ENCODE measurements at places on chromosomes 12 and 14.
A peak's percentile ranks its signal among the peaks of the same experiment; 100 is the strongest.

DNA sequence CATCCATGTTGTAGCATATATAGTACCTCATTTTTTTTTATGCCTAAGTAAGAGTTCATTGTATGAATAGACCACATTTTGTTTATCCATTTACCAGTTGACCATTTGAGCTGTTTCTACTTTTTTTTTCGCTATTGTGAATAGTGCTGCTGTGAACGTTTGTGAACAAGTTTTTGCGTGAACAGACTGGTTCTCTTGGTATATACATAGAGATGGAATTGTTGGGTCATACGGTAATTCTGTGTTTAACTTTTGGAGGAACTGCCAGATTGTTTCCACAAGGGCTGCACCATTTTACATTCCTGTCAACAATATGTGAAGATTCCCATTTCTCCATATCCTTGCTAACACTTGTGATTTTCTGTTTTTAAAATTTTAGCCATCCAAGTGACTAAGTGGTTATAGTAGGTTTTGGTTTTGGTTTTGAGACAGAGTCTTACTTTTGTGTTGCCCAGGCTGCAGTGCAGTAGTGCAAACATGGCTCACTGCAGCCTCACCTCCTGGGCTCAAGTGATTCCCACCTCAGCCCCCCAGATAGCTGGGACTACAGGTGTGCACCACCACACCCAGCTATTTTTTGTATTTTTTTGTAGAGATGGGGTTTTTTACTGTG is 68.3 kb upstream of the AMN start:
- DNase-seq: no peak

GRCh38 chr14:74483321-74483720 is 9.8 kb downstream of the NPC2 start:
- no peak for DNase-seq

- no peak for DNase-seq
Measured at GRCh38 chr14:81113176-81113575, 107.6 kb downstream of the GTF2A1 start.

DNA sequence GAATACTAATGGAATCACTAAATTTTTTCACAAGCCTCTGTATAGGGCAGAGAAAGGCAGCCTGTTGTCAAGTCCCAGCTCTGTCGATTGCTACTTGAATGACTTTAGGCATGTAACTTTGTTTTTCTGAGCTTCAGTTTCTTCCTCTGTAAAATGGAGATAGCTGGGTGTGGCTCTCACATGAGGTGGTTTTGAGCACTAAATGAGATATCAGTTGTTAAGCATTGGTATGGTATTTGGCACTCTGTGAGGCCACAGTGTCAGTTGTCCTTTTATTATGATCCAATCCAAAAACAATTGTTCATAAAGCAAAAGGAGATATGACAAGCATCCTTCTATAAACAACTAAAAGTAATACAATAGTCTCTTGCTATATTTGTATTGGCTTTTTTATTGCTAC is 120.6 kb downstream of the DUSP6 start:
- DNase-seq: no peak

DNA sequence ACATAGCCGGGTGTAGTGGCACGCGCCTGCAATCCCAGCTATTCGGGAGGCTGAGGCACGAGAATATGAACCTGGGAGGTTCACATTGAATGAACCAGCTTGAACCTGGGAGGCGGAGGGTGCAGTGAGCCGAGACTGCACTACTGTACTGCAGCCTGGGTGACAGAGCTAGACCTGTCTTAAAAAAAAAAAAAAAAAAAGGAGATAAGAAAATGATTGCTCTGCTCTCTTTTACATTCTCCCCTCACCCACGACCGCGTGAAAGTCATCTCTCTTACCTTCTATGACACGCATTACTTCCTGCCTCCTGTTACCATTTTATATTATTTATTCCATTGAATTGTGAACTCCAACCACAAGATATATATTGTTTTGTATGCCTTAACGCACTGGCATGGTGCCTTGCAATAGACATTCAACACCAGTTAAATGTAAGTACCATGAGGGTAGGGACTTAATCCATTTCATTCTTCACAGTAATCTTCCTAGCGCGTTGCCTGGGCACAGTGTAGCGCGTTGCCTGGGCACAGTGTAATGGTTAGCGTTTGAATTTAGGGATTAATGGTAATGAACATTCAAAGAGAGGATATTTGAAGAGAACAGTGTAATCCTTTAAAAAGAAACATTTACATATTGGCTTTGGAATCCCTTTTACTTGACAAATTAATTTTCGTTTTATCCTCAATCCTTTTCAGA is 2.7 kb downstream of the RAP1B start:
- DNase-seq: no peak

DNA sequence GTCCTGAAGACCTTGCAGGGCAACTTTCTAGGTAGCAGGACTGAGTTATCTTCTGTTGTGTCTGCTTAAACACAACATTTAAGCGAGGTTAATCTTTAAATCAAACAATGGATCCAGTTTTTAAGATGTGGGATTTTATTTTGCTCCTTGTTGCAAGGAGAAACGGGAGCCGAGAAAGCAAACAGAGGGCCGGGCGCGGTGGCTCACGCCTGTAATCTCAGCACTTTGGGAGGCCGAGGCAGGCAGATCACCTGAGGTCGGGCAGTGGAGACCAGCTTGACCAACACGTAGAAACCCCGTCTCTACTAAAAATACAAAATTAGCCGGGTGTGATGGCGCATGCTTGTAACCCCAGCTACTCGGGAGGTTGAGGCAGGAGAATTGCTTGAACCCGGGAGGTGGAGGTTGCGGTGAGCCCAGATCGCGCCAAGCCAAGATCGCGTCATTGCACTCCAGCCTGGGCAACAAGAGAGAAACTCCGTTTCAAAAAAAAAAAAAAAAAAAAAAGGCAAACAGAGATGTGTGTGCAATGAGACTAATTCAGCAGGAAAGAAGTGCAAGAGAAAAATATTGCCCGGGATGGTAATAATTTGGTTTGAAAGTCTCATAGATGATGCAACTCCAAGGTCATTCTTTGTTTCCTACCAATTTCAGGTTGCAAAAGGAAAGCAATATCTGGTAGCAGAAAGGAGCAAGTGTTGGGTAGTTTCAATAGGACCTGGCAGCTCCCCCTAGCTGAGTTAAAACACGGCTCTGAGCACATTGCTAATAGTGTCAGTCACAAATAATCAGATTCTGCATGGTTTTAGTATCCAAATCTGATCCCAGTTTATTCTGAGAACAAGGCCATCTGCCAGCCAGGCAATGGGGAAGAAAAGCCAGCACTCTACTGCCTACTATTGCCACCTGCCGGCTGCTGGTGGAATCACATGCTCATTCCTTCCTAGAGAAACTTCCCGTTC is 141.4 kb downstream of the PPM1H start:
- peak; percentile 50 for DNase-seq

GRCh38 chr12:113135178-113136127 is at the start of gene RASAL1:
Gene RASAL1, minus strand, starts transcription at chr12:113135761. Its CDS starts 299 bp downstream, at chr12:113135462.
- peak; percentile 51 for DNase-seq

GRCh38 chr14:101195309-101195901 is 291.9 kb upstream of the RTL1 start:
- DNase-seq: no peak

DNA sequence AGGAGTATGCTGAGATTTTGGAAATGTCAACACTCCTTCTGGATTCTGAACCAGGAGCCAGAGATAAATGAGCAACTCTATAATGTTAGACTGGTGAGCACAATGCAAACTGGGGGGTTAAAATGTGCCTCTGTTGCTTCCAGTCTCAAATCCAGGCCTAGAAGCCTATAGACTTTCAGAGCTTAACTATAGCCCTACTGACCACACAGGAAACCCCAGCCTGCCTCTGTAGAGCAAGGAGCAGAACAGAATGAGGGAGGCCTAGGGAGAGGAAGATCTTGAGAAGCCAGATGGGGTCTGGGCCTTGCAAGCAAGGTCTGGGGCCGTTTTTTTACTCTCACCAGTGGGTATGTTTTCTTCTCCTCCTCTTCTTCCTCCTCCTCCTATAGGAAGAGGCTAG is 225.4 kb upstream of the KITLG start:
- DNase-seq: no peak

GRCh38 chr14:64478634-64479250 is 13.4 kb downstream of the AKAP5 start:
- no peak for DNase-seq

DNA sequence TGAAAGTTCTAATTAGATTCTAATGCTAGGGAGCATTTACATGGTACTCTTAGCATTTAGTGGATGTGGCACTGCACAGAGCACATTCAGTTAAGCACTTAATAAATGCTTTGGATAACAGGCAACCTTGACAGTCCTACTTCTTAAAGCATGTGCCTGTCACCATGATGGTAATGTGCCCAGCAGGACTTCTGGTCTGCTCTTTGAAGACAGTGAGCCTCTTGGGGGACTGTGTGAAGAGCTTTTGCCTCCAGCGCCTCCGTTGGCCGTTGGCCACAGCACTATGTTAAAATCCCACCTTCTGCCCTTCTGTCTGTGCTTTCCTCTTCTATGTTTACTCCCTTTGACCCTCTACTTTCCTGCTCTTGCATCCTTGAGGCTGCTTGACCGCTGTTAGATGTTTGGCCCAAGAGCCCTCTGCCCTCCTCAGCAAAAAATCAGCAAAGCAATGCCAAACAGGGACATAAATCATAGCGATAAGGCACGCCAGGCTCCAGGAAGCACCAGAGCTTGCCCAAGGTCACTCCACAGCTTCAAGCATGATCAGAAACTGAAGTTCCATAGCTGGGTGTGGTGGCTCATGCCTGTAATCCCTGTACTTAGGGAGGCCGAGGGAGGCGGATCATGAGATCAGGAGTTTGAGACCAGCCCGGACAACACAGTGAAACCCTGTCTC is 8.3 kb downstream of the CDKL1 start:
- DNase-seq: no peak

GRCh38 chr12:58176296-58176869 is 235.0 kb downstream of the ATP23 start:
- peak; percentile 14 for DNase-seq

DNA sequence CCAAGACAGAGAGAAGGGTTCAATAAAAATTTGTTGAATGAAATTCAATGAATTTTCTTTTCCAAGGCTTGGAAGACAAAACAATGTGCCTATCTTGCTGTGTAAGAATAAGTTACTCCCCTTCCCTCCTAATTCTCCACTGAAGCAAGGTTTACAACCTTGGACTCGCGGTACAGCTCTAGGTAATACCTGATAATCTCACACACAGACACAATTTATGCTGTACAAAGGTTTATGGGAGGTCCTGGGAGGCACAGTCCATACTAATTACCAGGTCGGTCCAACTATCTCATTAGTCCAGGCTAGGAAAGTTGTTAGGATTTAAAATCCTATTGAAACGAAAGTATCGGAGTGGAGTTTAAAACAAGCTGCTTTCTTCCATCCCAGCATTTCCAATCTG is 42.6 kb downstream of the NELL2 start:
- DNase-seq: no peak

- no peak for DNase-seq
Measured at GRCh38 chr14:75549169-75549568, 26.9 kb downstream of the BATF start.

GRCh38 chr14:76612654-76613053 is 148.6 kb upstream of the VASH1 start:
- DNase-seq: no peak

Data from NCI-H2029 (cell line).